Mesenteric fat pad (tissue), 1 donor: ENCODE measurements at places on chromosomes 16 and 17. TPM values are rescaled to one million over a fixed set of nuclear protein-coding genes. Genes with fewer than 3 reads are reported as not detected.

DNA sequence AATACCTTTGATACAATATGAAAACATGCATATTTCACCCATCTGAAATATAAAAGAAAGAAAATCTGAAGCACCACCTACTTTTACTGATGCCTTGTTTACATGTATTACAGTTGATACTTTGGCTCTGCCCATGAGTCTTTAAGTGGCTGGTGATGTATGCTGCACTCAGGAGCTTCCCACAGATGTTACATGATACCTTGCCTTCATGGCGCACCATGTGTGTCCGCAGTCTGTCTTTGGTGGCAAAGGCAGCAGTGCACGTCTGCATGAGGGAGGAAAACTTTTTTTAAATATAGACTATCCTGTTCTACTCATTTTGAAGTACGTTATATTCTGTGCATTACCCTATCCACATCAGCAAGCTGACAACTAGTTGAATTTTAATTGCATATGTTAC lies 7.5 kb downstream of the VEZF1 start:
- no peak for DNase-seq

GRCh38 chr16:68772030-68772681 lies 35.1 kb downstream of the CDH1 start:
- DNase-seq = no peak

GRCh38 chr17:75373280-75373679 lies 32.2 kb downstream of the GRB2 start:
- no peak for DNase-seq

The TRAF7 gene
- total RNA-seq = 63.5 TPM

The NPW gene
- 0.58 TPM for total RNA-seq

The PLD6 gene
- total RNA-seq = 12.4 TPM
